ENCODE measurements at places on chromosomes 5 and 9.

GRCh38 chr9:21455320-21455719, 15.1 kb downstream of the IFNA1 start:
- DNase-seq = no peak

DNA sequence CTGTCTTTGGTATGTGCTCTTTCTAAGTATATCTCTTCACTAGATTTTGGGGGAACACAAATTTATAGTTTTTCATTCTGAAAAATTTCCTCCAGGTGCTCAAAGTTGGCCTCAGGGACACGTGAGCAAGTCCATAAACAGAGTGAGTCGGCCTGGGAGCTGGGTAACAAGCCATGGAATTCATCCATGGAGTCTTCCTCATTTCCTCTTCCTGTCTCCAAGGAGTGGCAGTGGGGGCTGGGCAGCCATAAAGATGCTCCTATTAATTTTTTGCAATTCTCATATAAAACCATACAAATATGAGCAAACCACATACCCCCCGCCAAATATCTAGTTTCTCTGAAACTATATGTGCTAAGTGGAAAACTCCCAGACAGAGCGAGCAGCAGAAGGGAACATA, 136.6 kb upstream of the OTULINL start:
- DNase-seq = no peak

GRCh38 chr5:113003763-113004162, 27.2 kb downstream of the DCP2 start:
- DNase-seq = no peak

- DNase-seq = no peak
These were observed 193.4 kb downstream of the ARRDC3 start for GRCh38 chr5:91189480-91190313.

- no peak for DNase-seq
These were observed 295.6 kb downstream of the ADGRV1 start for GRCh38 chr5:90854169-90854568.

- DNase-seq = no peak
These were observed 111.2 kb downstream of the JAKMIP2 start for GRCh38 chr5:147671365-147671764.

DNA sequence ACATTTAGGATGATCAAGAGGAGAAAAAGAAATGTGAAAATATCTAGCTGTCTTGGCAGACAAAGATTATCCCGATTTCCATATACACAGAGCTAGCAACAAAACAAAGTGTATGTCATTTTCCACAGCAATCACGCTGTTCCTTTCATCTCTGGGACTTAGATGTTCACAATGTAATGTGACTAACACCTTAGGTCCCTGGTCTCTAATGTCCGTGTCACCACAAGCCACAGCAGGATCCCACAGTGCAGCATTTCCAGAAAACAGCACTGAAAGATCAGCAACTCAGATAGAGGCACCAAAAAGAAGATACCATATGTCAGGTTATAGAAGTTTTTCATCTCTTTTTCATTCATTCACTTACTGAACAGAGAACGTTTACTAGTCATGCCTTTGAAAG, 118.0 kb upstream of the TNPO1 start:
- DNase-seq = no peak

DNA sequence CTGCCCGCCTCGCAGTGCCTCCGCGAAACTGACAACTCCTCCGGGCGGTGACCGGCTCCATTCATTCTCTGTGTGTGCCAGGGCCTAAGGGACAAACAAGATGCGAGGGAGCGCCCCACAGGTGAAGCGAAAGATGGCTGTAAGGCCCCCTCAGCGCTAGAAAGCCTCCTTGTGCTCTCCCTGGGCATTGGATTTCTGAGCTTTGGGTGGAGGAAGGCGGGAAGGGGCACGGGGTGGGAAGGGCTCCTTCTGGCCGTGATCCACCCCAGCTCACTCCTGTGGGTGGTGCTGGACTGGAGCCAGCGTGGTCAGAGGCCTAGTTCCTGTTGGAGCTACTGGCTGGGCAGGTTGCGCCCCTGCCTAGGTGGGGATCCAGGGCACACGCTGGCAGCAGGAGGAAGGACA, 943 bp downstream of the GALNT12 start:
- DNase-seq = no peak

GRCh38 chr9:116027511-116027910, 126.1 kb upstream of the PAPPA start:
- no peak for DNase-seq

GRCh38 chr5:94326586-94326985, 291.8 kb downstream of the KIAA0825 start:
- no peak for DNase-seq

- DNase-seq = no peak
These were observed 252.6 kb upstream of the IRX4 start for GRCh38 chr5:2135354-2135753.

- DNase-seq = no peak
These were observed 30.0 kb downstream of the RNF130 start for GRCh38 chr5:180041301-180042274.

DNA sequence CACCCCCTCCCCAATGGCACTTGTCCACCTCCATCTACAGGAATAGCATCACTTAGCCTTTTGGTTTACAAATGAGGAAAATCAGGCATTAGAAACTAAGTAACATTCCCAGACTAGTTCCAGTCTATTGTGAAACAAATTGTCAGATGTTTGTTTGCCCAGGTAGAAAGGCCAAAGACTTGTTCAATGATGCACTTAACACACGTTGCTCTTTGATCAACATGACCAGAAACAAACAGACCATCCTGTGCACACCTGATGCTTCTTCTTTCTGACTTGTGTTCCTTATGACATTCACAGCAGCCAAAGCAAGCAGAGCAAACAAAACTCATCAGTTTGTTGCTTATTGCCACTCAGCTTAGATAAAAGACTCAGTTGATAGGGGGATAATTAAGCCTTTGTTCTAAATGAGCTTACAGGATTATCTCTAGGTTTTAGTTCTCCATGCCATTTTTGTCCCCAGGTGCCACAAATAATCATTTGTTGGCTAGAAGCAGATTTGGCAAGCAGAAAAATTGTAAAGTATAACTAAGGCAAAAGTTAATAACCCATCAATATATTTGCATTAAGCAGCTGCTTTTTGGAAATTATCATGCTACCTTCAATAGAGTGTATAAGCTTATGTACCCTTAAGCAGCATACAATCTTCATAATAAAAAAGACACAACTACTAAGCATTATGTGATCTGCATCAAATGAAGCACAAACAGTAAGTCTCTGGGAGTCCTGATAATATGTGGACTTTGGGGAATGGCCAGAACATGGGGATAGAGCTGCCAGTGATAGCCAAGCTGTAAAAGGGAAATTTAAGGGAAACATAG, 26.3 kb upstream of the FST start:
- DNase-seq = no peak

GRCh38 chr9:99234618-99235017, 12.5 kb downstream of the SEC61B start:
- DNase-seq = no peak

DNA sequence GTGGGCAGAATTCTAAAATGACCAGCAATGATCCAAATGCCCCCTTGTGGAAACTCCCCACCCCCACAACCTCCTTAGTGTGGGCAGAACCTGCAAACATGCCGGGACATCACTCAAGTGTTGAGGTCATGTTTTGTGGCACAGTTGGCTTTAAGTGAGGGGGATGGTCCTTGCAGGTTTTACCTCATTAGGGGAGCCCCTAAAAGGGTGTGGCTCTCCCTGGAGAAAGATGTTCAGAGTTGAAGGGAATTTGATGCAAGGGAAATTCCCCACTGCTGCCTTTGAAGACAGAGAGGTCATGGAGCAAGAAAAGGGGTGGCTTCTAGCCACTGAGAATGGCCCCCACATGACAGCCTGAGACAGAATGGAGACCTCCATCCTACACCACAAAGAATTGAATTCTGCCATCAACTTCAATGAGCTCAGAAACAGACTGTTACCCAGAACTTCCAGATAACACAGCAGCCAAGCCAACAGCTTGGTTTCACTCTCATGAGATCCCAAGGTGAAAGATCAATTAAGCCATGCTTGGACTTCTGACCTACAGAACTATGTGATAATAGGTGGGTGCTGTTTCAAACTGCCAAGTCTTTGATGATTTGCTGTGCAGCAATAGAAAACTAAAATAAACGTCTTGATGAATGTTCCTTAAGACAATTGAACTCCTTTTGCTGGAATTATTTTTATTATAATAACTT, 103.4 kb downstream of the MED10 start:
- no peak for DNase-seq

- no peak for DNase-seq
These were observed 1.1 kb downstream of the NFIB start for GRCh38 chr9:14312719-14313377.

DNA sequence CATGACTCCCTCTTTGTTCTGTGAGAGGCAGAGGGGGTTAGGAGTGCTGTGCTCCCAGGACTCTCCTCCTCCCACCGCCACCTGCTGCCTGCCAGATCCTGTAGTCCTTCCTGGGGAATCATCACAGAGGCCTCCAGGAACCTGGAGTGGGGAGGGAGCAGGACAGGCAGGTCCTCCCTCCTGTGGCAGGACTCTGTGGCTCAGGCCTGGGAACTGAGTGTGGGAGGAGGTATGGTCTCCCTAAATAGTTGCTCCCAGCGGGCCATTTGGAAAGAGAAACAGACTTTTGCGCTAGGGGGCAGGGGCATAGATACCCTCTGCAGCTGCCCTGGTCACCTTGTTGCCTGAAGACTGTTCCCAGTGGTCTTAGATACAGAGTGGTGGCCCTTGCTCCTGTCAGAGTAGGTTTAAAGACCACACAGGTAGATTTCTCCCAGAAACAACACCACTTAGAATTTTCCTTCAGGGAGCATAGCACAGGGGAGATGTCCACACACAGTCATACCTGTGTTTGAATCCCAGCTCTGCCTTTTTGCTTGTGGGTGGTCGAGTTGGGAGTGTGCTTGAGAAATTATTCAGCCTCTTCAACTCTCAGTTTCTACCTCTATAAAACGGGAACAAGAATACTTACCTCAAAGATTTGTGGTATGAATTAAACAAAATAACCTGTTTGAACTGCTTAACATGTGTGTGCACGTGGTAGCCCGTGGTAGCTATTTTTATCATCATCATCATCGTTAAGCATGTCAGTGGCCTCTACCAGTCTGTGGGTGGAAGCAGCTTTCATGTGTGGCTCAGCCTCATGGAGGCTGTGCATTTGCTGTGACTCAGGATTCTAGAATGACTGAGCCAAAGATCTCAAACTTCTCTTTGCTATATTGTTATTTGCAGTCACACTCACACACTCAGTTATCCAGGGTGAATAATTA, 55.8 kb downstream of the SLC22A5 start:
- DNase-seq = peak; percentile 59

GRCh38 chr5:51821697-51822096, 438.4 kb downstream of the ISL1 start:
- DNase-seq = no peak

GRCh38 chr9:116673375-116673774, 13.7 kb upstream of the TRIM32 start:
- no peak for DNase-seq

- no peak for DNase-seq
These were observed 56.9 kb downstream of the VCAN start for GRCh38 chr5:83528439-83528769.

DNA sequence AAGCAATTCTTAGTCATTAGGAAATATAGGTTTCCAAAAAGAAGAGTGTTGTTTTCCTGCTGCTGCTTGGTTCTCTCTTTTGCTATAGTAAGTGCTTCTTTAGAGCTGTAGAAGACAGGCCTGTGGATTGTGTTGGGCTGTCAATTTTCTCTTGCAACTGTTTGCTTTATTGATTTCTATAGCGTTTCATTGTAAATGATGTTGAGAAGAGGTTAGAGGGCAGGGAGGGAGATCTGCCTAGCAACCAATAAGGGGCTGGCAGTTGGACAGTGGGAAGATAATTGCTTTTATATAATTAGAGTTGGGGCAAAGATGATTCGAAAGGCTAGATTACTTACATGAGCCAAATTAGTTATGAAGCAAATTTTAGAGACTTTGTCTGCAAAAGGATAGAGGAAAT, 11.1 kb downstream of the UNC13B start:
- DNase-seq = no peak

DNA sequence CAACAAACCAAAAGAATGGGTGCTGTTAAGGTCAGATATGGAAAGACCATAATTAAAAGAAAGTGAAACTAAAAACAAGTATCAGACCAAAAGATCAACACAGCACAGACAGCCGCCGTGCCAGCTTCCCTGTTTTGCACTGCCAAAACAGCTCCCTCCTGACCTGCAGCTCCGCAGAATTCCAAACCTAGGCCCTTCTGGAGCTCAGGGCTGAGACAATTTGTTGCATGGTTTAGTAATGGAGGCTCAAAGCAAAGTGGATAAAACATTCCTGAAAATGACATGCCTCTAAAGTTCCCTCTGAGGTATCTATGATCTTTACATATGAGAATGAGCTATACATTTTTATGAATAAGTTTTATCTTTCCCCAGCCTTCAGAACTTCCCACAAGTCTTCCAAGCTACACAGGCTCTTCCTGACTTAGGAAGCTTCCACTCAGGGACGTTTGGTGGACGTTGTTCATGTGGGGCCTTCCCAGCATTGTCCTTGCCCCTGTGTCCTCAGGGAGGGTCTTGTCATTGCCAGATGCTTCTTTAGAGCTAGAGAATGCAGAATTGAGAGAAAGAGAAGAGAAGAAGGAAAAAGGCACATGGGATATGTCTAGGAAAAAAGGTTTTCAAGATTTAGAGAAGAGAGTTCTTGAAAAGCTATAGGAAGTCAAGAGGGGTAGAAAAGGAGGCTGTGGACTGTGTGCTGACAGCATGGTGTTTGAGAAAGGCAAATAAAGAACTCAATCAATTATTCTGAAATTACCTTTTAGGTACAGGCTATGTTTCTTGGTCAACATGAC, 28.4 kb upstream of the SSBP2 start:
- peak; percentile 28 for DNase-seq

DNA sequence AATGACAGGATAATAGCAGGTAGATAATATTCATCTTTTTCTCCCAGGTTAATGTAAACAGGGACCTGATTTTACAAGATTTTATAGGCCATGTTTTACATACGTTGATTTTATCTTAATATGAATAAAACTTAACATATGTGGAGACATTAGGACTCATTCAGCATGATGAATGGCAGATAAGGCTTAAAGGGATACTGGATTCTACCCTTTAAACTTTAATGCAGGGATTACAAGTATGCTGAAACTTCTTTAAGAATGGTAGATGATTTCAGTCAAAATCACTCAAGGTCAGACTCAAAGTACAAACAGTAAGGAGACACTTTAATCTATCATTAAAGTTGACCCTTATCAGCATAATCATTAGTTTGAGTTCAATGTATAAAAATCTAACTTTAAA, 274.5 kb upstream of the IZUMO3 start:
- DNase-seq = no peak

- DNase-seq = no peak
These were observed 34.9 kb upstream of the RPS23 start for GRCh38 chr5:82313016-82313415.

GRCh38 chr5:141824717-141825116, 53.5 kb downstream of the PCDH1 start:
- no peak for DNase-seq

Measured in stimulated activated naive CD4-positive, alpha-beta T cell (primary cell).